Activated CD4-positive, alpha-beta T cell treated with anti-CD3 and anti-CD28 coated beads, Interleukin-2, amount 50 U/mL, for 4 hours (primary cell): ENCODE measurements at places on chromosomes 2 and 18.

GRCh38 chr2:239276851-239277250, 124.0 kb downstream of the HDAC4 start:
- DNase-seq: no peak

DNA sequence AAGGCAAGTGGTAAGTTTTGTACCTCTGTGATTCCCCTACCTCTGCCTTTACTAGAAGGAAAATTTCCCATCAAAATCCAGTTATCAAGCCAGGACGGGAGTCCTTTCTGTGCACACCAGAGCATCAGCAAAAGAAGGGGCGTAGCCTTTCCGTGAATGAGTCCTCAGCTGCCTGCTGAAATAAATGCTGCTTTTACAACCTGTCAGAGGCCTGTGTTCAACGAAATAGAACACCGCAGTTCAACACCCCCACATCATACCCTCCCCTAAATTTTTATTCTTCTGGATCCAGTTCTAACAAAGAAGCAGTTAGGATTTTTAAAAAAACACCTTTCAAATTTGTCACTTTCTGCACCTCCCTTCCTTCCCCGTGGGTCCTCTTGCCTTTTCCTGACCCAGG, 135.8 kb downstream of the SETBP1 start:
- DNase-seq: no peak

DNA sequence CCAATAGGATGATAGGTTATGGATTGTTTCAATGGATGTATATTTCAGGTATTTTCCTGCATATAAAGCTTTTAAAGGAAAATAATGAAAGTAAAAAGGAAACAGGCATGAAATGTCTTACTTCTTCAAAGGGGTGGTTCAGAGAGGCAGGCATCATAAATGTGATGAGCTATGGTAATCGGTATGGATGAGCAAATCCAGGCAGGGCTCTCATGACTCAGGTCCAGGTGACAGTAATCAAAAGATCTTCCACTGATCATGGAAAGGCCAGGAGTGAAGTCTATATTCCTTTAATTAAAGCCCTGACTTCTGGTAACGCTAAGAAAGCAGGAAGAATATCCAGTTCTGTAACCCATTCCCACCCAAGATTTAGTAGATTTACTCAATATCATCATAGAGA, 48.7 kb upstream of the RGPD4 start:
- DNase-seq: no peak

DNA sequence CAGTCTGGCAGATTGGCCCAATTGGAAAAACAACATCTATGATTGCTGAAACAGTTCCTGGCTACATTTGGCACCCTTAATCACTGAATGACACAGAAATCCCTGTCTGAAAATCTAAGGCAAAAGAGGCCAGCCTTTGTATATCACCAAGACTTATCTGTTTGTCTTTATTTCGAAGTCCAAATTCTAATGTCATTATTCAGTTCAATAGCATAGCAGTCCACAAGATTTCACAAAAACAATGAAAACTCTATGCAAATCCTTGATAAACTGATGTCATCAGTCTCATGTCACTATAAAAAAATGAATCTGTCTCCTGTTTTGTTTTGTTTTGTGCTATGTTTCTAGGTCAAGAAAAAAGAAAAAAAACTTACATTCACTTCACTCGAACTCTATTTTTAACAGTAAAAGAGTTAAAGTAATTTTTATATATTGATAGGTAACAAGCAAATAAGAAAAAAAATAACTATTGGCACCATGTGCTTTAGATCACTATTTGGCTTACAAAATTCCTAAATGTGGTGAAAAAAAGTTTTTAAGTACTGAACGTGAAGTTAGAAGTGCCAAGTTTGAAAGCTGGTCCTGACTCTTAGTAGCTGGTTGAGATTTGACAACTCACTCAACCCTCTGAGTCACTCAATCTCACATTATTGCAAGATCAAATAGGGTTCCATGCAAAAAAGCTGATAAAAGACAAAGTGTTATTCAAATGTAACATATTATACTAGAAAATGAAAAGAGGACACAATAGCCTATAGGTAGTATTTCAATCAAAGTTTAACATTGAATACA, 359.3 kb downstream of the IRS1 start:
- DNase-seq: no peak

DNA sequence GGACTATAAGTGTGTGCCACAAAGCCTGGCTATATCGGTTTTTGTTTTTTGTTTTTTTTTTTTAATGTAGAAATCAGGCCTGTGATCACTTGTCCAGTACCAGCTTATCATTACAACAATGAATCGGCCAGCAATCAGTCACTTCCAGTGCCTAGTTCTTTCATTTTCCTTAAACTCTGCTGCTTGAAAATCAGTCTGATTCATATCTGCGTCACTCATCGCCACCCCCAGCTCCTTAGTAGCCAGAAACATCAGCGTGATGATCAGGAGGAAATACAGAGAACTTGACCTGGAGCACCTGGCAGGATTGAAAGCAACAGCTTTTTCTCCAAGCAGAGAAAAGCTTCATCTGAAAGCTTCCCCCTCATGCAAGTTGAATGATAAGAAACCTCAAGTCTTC, 75.4 kb downstream of the SPTBN1 start:
- DNase-seq: no peak

DNA sequence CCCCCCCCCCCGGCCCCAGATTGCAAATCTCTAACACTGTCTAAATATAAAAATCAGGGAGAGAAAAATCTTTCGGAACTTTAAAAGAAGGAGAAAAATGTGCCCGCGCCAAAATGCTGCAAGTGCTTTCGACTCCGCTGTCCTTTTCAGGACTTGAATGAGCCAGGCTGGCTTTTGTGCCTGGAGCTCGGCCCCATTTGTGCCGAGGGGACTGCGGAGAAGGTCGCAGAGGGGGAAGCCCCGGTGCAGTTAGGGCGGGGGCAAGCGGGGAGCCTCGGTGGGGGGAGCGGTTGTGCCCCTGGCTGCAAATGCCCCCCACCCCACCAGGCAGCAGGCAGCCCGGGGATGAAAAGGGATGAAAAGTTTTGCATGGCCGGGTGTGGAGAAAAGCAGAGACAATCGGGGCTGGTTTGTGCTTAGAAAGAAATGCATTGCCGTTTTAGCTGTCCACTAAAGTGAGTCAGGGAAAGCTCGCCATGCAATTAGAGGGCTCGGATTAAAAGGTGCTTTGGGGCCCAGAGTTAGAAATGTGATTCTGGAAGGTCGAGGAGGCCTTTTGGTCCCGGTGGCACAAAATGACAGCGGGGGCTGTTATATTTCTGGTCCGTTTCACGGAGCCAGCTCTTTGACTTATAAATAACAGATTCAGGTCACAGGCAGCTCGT, 1.6 kb downstream of the INHBB start:
- DNase-seq: no peak

DNA sequence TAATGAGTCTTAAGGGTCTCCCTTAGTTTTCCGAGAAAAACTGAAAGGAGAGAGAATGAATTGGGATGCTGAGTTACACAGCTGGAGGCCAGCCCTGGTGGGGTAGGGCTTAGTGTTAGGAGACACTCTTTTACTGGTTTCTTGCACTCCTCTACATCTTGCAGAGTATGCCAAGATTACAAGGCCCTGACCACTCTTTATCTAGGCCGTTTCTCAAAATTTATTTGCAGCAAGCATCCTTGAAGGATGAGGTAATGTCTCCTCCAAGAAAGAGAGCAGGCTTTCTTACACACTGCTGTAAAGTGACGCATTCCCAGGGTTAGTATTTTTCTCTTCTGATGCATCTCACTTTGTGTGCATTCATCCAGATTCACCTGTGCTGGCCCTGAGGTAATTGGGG, 166.2 kb downstream of the TDRD15 start:
- DNase-seq: no peak

- no peak for DNase-seq
These were observed 27.2 kb upstream of the B4GALT6 start for GRCh38 chr18:31711365-31712172.

- DNase-seq: no peak
These were observed 159.7 kb downstream of the MYCN start for GRCh38 chr2:16100006-16100405.

- DNase-seq: no peak
These were observed 230.9 kb downstream of the GCA start for GRCh38 chr2:162574615-162575452.

- no peak for DNase-seq
These were observed 62.7 kb upstream of the KIF5C start for GRCh38 chr2:148812306-148812705.

GRCh38 chr2:27308359-27308881, at the start of gene UCN:
TSS of gene UCN (minus strand) at chr2:27308445. CDS start at chr2:27307895, 550 bp downstream.
- no peak for DNase-seq

DNA sequence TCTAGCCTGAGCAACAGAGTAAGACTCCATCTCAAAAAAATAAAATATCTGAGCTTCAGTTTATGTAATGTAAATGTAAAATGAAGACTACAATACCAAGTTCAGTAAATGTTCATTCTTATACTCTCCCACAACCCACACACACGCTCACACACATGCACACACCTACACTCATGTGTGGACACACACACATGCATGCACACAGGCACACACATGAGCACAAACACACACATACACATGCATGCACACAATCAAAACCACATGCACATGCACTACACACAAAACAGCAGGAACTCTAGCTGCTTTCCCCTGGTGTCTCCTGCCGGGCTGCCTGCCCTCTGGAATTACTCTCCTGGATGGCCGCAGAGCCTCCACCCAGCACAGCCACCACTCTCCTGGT, 90.6 kb downstream of the GFPT1 start:
- no peak for DNase-seq

DNA sequence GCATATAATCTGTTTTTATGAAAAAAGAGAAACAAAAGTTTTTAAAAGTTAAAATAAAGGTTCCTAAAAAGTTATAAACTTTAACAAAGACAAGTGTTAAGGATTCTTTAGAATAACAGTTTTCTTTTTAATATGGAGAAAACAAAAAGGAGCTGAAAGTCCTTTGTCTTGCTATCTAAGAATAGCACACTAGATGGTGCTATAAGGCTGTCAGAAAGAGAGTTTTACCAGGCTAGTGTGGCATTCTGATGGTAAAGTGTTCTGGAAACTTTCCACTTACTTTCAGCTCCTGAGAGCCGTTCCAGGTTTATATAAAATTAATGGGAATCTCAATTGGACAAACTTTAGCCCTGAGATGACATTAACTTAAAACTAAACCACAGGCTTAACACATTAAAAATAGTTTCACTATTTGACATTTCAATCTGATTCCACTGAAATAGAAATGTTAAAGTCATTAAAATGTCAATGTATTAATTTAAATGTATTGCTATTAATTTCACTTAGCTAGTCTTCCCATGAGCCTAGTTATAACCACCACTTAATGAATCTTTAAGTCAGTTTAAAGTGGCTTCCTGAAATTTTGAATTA, 3.7 kb downstream of the FBXO48 start:
- no peak for DNase-seq

DNA sequence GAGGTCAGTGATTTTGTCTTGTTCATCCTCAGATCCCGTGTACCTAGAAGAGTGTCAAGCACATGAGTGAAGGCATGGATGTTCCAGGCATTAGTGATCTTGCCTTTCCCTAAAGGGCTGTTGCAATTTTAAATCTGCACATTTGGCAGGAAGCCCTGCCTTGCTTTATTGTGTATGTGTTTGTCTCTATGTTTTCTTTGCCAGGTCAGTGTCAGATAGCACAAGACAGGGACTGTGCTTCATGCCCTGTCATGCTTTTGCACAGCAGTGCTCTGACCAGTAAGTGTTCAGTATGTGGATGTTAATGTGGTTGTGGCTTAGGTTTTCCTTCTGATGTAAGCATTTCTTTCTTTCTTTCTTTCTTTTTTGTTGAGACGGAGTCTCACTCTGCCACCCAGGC, 131.5 kb downstream of the RGPD3 start:
- DNase-seq: no peak

- no peak for DNase-seq
These were observed 191.2 kb downstream of the SPAG16 start for GRCh38 chr2:213475433-213475832.

DNA sequence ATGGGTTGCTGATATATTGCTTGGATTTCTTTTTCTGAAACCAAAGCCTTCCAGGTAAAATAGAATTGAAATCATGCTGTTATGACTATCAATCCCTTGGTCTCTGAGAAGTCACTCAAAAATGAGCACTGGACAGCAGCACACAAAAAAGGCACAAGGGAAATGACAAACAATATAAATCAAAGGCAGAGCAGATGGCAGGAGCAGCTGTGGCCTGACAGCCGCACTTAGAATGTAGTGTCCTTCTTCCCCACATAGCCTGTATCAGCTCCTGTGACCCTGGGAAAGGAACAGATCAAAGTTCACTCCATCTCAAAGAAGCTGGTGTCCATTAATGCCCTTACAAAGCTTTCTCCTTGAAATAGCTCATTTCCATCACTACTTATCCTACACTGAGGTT, 326.7 kb downstream of the SUCLG1 start:
- DNase-seq: no peak

GRCh38 chr2:197229509-197230443, 80.8 kb downstream of the ANKRD44 start:
- no peak for DNase-seq

DNA sequence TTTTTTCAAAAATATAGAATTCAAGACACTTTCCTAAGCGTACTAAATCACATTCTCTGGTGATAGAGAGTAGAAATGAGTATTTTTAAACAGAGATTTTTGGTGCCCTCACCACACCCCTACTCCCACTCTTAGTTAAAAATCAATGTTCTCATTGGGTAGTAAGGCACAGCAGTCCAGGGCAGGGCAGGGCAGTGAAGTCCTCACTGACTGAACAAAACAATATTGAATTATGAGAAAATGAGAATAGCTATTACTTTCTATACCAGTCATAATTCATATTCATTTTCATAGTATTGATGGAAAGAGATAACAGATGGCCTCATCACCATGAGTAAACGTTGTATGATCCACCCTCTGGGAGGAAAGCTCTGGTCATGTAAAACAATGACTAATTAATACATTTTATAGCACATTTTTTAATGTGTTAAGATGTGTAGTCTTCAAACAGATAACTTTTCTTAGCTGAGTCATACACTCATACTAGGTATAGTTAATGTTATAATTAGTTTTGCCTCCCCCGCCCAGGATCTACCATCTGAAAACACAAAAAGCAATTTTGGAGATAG, 686.1 kb downstream of the KCNJ3 start:
- no peak for DNase-seq

DNA sequence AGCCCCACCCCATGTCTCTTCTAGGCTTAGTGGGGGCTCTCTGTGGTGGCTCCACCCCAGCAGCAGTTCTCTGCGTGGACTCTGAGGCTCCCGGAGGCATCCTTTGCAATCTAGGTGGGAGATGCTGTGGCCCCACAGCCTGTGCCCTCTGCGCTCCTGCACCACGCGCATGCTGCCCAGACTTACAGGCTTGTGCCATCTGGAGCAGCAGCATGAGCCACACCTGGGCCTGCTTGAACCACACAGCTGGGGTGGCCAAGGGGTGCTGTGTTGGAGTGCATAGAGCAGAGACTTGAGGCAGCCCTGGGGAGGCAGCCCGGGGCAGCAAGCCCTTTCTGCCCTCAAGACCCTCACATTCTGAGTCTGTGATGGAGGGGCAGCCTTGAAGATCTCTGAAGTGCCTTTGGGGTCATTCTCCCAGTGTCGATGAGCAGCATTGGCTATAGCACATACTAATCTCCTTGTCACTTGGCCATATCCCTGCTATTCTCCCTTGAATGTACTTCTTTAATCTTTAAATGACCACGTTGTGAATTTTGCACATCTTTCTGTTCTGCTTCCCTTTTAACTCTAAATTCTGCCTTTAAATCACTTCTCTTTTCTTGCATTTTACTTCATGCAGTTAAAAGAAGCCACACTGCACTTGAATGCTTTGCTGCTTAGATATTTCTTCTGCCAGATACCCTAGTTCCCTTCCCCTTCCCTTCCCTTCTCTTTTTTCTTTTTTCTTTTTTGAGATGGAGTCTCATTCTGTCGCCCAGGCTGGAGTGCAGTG, 62.4 kb downstream of the NCAPH start:
- no peak for DNase-seq
